ENCODE measurements at places on chromosomes 16 and 17.

DNA sequence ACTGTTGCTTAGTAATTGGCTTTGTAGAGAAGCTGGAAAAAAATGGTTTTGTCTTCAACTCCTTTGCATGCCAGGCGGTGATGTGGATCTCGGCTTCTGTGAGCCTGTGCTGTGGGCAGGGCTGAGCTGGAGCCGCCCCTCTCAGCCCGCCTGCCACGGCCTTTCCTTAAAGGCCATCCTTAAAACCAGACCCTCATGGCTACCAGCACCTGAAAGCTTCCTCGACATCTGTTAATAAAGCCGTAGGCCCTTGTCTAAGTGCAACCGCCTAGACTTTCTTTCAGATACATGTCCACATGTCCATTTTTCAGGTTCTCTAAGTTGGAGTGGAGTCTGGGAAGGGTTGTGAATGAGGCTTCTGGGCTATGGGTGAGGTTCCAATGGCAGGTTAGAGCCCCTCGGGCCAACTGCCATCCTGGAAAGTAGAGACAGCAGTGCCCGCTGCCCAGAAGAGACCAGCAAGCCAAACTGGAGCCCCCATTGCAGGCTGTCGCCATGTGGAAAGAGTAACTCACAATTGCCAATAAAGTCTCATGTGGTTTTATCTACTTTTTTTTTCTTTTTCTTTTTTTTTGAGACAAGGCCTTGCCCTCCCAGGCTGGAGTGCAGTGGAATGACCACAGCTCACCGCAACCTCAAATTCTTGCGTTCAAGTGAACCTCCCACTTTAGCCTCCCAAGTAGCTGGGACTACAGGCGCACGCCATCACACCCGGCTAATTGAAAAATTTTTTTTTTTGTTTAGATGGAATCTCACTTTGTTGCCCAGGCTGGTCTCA is 6.2 kb upstream of the TMEM235 start:
- DNase-seq = no peak

DNA sequence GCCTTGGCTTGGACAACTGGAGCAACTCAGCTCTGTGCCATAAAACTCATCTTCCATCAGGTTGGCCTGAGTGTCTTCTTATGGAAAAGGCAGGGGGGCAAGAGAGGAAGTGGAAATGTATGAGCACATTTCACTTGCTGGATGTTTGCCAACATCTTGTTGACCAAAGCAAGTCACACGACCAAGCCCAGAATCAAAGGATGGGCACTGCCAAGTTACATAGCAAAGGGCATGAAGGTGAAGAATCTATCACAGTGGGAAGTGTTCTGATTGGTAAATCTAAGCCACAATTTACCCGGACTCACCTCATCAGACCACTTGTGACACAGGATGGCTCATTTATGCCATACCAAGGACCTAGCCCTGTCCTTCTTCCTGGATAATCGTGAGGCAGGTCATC is 310.5 kb upstream of the IRX5 start:
- no peak for DNase-seq

GRCh38 chr16:30882429-30883310 is 11.2 kb downstream of the BCL7C start:
- DNase-seq = no peak

GRCh38 chr17:44110823-44111633 is 12.4 kb downstream of the HDAC5 start:
- peak; percentile 91 for DNase-seq

DNA sequence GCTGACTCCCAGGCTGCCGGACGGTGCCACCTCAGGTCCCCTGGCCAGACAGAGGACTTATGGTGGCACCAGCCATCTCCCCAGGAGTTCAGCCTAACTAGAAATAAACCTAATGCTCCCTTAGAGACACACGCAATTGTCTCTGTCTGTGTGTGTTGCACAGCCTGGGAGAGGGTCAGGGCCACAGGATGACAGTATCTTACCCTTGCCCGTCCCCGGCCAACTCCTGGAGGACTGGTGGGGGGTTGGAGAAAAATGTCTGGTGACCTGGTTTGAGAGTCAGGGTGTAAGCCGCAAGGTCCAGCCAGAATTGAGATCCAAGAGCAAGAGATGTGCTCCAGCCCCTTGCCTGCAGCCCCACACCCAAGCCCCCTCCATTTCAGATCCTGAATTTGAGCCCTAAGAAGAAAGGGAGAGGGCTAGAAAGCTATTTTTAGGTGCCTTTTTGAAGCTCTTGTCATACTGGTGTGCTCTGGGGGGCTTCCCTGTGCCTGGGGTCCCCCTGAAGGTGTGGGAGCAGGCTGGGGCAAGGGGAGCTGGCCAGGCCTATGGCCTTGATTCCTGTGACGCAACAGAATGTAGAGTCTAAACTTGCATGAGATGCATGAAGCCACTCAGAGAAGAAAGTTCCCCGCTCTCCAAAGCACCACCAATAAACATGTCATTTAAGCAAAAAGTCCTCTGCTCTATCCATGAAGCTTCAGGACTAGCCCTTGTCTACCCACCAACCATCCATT is 12.9 kb downstream of the ZNF319 start:
- no peak for DNase-seq
